ENCODE measurements at places on chromosomes 6 and 20. TPM values are rescaled to one million over a fixed set of nuclear protein-coding genes. Genes with fewer than 3 reads are reported as not detected.

Gene ADGRF1
- not detected for polyA plus RNA-seq

Gene SYTL3
- polyA plus RNA-seq: not detected

Gene CLPSL1
- polyA plus RNA-seq: not detected

Gene ZNF311
- 1.5 TPM for polyA plus RNA-seq

Gene HRH3
- 1.5 TPM for polyA plus RNA-seq

Gene PDE7B
- polyA plus RNA-seq: not detected

Gene HLA-DRB1
- polyA plus RNA-seq: 2.7 TPM

Gene KIF25
- polyA plus RNA-seq: 0.76 TPM

Gene MEP1A
- polyA plus RNA-seq: not detected

Gene TBX18
- not detected for polyA plus RNA-seq

Gene GJA10
- polyA plus RNA-seq: not detected

Gene TUBB2B
- polyA plus RNA-seq: 355 TPM

Gene DLK2
- polyA plus RNA-seq: 0.57 TPM

Gene EFCAB8
- polyA plus RNA-seq: not detected

Gene TAGAP
- polyA plus RNA-seq: not detected

Gene CDK19
- polyA plus RNA-seq: 7.5 TPM

Gene SOX18
- polyA plus RNA-seq: not detected

Gene NHLRC1
- polyA plus RNA-seq: 1.1 TPM

Gene GGT7
- 24.6 TPM for polyA plus RNA-seq

Gene TFAP2C
- 11.7 TPM for polyA plus RNA-seq

Gene SSTR4
- polyA plus RNA-seq: not detected

Gene PMEPA1
- polyA plus RNA-seq: 15.4 TPM

Gene NFATC2
- polyA plus RNA-seq: 0.31 TPM

Gene CNPY3
- 74.5 TPM for polyA plus RNA-seq

Gene GABRR1
- 0.12 TPM for polyA plus RNA-seq

Gene GLP1R
- 0.42 TPM for polyA plus RNA-seq

Gene PRSS35
- 1.7 TPM for polyA plus RNA-seq

Gene LPIN3
- 6.5 TPM for polyA plus RNA-seq

Gene MAN1A1
- 1.9 TPM for polyA plus RNA-seq

Gene AHI1
- 52.4 TPM for polyA plus RNA-seq

Gene CPNE5
- 0.37 TPM for polyA plus RNA-seq

Gene GDAP1L1
- polyA plus RNA-seq: 5.9 TPM

Gene RBPJL
- 0.44 TPM for polyA plus RNA-seq

Gene COL21A1
- polyA plus RNA-seq: 5.0 TPM

Gene OOEP
- polyA plus RNA-seq: 0.73 TPM

Gene ADGRF5
- not detected for polyA plus RNA-seq

Gene HDGFL1
- polyA plus RNA-seq: not detected

Gene FABP7
- polyA plus RNA-seq: 14.5 TPM

Gene ECT2L
- 0.14 TPM for polyA plus RNA-seq

Gene RHAG
- not detected for polyA plus RNA-seq

Gene MCHR2
- not detected for polyA plus RNA-seq

Gene DDR1
- 58.3 TPM for polyA plus RNA-seq

Gene GCM1
- not detected for polyA plus RNA-seq
